ENCODE measurements at places on chromosomes 7 and 10.

GRCh38 chr7:25444991-25445390 lies 216.7 kb upstream of the NPVF start:
- DNase-seq = no peak

- no peak for DNase-seq
Observed at GRCh38 chr7:130960208-130960988, 226.4 kb upstream of the KLF14 start.

DNA sequence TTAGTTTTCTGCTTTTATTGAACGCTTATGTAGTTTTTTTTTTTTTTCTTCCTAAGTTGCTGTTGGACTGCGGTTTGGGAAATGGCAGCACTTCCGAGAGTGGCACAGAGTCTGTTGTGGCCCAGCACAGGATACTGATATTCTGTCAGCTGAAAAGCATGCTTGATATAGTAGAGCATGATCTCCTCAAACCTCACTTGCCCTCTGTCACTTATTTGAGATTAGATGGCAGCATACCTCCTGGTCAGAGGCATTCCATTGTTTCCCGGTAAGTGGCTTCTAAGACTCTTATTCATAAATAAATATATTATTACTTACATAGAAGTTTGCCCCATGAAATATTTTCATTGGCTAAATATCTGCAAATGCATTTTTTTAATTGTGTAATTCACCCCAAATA lies 101.1 kb downstream of the BTAF1 start:
- no peak for DNase-seq

GRCh38 chr7:155791214-155791737 lies 21.0 kb downstream of the SHH start:
- no peak for DNase-seq
